ENCODE measurements at places on chromosomes 11 and 22. TPM values are rescaled to one million over a fixed set of nuclear protein-coding genes. Genes with fewer than 3 reads are reported as not detected.

- H3K4me1 ChIP-seq: peaks cover 16% of the 10 kb centered on the region
- peaks cover 8% of the 10 kb centered on the region for H3K36me3 ChIP-seq
- H3K4me3 ChIP-seq: no peak overlapping the region
Observed at GRCh38 chr11:44416776-44417175, 106.8 kb upstream of the ALX4 start.

- H3K36me3 ChIP-seq: no peaks in the 10 kb centered on the region
- H3K4me3 ChIP-seq: no peak overlapping the region
- no peaks in the 10 kb centered on the region for H3K4me1 ChIP-seq
- no peak overlapping the region for H3K27ac ChIP-seq
- peaks cover 1% of the 10 kb centered on the region for H3K27me3 ChIP-seq
Observed at GRCh38 chr11:13761250-13761649, 92.8 kb downstream of the FAR1 start.

DNA sequence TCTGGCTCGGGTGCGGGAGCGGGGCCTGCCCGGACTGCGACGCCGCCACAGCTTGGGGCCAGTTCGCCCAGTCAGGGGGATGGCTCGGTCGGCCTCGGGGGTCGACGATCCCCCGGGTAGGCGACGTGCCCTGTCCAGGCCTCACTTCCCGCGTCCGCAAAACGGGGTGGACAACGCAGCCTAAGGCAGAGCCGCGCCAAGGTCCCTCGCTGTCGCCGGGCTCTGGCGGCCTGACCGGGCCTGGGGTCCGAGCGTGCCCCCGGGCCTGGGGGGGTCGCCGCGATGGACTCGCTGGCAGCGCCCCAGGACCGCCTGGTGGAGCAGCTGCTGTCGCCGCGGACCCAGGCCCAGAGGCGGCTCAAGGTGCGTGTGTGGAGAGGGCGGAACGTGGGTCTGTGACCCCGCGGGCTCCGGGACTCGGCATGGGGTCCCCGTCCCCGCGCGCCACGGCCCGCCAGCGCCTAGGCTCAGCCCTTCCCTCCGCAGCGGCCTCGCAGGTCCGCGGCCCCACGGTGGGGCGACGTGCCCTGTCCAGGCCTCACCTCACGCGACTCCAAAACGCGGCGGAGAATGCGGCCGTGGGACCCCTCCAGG lies 4.2 kb downstream of the SEPTIN5 start:
- H3K27me3 ChIP-seq: peaks cover 34% of the 10 kb centered on the region
- H3K4me1 ChIP-seq: peaks cover 6% of the 10 kb centered on the region
- no peak overlapping the region for H3K27ac ChIP-seq
- no peak for DNase-seq
- peaks cover 8% of the 10 kb centered on the region for H3K36me3 ChIP-seq
- no peak overlapping the region for H3K4me3 ChIP-seq

- no peak overlapping the region for H3K27ac ChIP-seq
- no peak for DNase-seq
Observed at GRCh38 chr11:96456111-96456510, 66.3 kb downstream of the JRKL start.

DNA sequence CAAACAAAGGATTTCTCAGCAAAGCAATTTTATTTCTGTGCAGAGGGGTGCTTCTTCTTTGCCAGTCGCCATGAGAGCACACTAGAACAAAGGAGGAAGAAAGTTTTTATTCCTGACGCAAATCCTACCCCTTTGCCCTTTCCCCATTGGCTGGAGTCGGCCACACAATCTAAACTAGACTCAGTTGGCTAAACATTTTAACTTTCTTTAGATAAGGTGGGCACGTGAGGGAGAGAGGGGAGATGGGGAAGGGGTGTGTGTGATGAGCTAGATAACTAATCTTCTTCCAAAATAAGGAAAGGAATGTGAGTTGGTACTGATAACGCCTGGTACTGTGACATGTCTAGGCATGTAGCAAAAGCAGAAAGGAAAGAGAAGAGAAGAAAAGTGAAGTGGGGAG lies 626 bp downstream of the TRIM22 start:
- no peak overlapping the region for H3K27ac ChIP-seq
- H3K36me3 ChIP-seq: no peaks in the 10 kb centered on the region
- H3K27me3 ChIP-seq: no peaks in the 10 kb centered on the region
- DNase-seq: no peak

DNA sequence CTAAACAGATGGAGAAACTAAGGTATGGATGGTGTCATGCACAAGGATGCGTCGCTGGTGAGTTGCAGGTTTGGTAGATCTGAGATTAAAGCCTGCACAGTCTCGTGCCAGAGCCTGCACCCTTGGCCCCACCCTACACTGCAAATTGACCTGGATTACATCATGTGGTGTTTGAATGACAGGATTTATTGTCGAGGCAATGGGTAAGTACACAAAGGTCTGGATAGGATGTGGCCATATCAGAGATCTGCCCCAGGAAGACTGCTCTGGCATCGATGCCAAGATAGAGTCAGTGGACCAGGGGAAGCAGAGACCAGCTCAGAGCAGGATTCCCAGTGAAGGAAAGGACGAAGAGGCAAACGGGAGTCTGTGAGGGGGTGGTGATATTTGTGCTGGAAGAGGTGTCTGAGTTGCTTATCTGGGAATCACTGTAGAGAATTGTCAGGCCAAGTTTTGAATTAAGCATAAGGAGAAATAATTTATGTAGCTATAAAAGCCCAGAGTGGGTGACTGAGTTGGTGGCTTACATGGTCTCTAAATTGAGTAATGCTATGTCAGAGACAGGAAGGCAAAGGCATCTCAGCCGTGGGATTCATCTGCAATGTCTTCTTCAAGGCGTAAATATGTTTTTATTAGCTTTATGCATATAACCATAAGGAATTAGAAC lies 499.6 kb upstream of the B3GAT1 start:
- peaks cover 5% of the 10 kb centered on the region for H3K27me3 ChIP-seq
- peaks cover 5% of the 10 kb centered on the region for H3K4me1 ChIP-seq
- no peaks in the 10 kb centered on the region for H3K36me3 ChIP-seq
- no peak for DNase-seq
- no peak overlapping the region for H3K27ac ChIP-seq

DNA sequence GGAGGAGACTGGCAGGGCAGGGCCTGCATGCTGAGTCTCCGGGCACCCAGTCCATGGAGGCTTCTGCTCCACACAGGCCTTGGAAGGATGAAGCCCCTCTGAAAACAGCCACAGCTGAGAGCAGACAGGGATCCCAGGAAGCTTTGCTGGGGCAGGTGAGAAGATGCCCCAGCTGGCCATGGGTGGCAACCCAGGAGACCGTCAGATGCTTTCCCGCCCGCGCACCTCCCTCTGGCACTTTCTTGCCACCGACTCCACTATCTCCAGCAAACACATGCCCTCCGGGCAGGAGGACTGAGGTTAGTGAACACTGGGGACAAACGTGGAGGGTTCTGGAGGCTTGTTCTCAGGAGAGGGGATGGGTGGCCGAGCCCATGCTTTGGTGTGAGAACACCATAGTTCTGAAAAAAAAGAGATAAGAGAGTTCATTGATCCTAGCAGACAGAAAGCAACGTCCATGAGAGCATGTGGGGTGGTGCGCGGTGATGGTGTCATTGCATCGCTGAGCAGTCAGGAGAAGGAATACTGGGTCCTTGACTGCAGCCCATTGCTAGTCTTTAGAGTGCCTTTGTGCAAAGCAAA lies 2.3 kb downstream of the C1QTNF6 start:
- peaks cover 3% of the 10 kb centered on the region for H3K27me3 ChIP-seq
- H3K27ac ChIP-seq: no peak overlapping the region
- peak; percentile 8 for DNase-seq
- H3K36me3 ChIP-seq: no peaks in the 10 kb centered on the region
- peaks cover 2% of the 10 kb centered on the region for H3K4me1 ChIP-seq
- H3K4me3 ChIP-seq: no peak overlapping the region

- H3K4me1 ChIP-seq: no peaks in the 10 kb centered on the region
- H3K4me3 ChIP-seq: no peak overlapping the region
- H3K27me3 ChIP-seq: peaks cover 3% of the 10 kb centered on the region
- no peak overlapping the region for H3K27ac ChIP-seq
Observed at GRCh38 chr22:35226958-35227647, 30.2 kb upstream of the HMGXB4 start.

TMPRSS4 gene
- not detected for total RNA-seq

CDCA5 gene
- total RNA-seq: 7.7 TPM

OR52I2 gene
- 0.49 TPM for total RNA-seq

HEPHL1 gene
- total RNA-seq: not detected

DNA sequence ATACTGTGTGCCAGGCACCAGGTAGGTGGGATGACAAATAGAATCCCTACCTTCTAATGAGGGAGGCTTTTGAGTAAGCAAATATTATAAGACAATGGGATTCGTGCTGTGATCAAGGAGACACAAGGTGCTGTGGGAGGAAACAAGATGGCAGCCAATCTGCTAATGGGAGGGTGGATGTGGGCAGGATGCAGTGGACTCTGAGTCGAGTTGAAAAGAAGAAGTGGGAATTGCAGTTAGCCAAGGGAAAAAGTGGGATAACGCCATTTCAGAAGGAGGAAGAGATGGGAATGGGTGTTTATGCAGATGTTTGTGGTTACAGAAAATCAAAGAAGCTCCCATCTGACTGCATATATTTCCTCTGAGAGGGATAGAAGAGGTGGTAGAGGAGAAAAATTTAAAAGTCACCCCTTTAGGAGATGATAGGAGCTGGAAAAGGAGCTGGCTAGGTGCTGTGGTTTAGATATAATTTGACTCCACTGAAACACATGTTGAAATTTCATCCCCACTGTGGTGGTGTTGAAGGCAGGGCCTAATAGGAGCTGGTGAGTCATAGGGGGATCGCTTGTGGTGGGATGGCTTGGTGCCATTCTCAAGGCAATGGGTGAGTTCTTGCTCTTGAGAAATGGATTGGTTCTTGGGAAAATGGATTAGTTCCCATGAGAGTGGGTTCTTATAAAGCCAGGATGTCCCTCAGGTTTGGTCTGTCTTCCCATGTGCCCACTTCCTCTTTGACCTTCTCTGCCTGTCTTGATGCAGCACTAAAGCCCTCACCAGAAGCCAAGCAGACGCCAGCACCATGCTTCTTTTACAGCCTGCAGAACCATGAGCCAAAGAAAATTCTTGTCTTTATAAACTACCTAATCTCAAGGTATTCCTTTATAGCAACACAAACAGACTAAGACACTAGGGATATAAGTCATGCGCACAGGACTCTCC lies 30.0 kb upstream of the POU2AF1 start:
- H3K36me3 ChIP-seq: no peaks in the 10 kb centered on the region
- H3K4me3 ChIP-seq: no peak overlapping the region
- H3K4me1 ChIP-seq: no peaks in the 10 kb centered on the region
- no peak overlapping the region for H3K27ac ChIP-seq
- DNase-seq: no peak

- no peak overlapping the region for H3K4me3 ChIP-seq
- H3K27me3 ChIP-seq: no peaks in the 10 kb centered on the region
- no peaks in the 10 kb centered on the region for H3K4me1 ChIP-seq
- H3K36me3 ChIP-seq: no peaks in the 10 kb centered on the region
- no peak overlapping the region for H3K27ac ChIP-seq
Observed at GRCh38 chr11:37804666-37805065, 1206.6 kb upstream of the RAG2 start.

GRCh38 chr22:39592081-39593065 lies 21.8 kb downstream of the CACNA1I start:
- no peaks in the 10 kb centered on the region for H3K36me3 ChIP-seq
- peaks cover 19% of the 10 kb centered on the region for H3K4me1 ChIP-seq
- H3K27ac ChIP-seq: peak overlapping the region; percentile 86

FXYD6 gene
- total RNA-seq: 57.1 TPM

DNA sequence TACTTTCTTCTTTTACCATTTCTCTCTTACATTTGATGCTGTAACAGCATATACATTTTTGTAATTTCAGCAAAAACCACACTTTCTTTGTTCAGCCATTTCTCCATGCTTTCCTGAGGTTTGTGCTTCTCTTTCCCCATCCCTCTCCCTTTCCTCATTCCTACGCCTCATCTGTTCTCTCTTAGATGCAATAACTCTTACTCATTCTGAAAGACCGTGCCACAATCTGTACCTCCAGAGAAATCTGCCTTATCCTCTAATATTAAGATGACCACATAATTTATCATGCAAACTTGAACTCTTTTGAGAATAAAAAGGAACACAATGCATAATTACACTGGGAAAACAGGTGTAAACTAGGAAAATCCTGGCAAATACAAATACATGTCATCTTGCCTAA lies 588.9 kb downstream of the JRKL start:
- H3K27ac ChIP-seq: no peak overlapping the region
- no peaks in the 10 kb centered on the region for H3K4me1 ChIP-seq
- H3K4me3 ChIP-seq: no peak overlapping the region
- H3K27me3 ChIP-seq: peaks cover 2% of the 10 kb centered on the region
- no peaks in the 10 kb centered on the region for H3K36me3 ChIP-seq

GRCh38 chr22:31125521-31126117 lies 2.9 kb downstream of the INPP5J start:
- no peak overlapping the region for H3K4me3 ChIP-seq
- DNase-seq: no peak
- peaks cover 5% of the 10 kb centered on the region for H3K4me1 ChIP-seq
- H3K36me3 ChIP-seq: no peaks in the 10 kb centered on the region

CCS gene
- 65.1 TPM for total RNA-seq

PHOX2A gene
- total RNA-seq: 12.0 TPM

- DNase-seq: no peak
- H3K27ac ChIP-seq: no peak overlapping the region
- H3K36me3 ChIP-seq: no peaks in the 10 kb centered on the region
Observed at GRCh38 chr11:532986-533585, 2.3 kb downstream of the HRAS start.

DNA sequence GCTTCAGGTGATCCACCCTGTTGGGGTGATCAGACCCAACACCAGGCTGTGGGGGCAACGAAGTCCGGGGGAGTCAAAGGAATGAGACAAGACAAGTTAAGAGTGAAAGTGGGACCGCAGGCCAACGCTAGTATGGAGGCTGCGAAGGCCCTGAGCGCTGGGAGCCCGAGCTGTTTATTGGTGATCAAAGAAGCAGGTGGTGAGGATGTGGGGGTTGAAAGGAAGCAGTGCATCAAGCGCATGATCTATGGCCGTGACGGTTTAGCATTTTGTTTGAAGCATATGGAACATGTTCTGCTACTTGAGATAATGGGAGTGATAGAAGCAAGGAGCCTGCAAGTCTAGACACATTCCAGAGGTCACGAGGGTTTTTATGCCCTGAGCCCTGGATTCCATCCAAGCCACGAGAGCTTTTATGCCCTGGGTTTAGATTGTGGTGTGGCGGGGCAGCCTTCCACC lies 49.5 kb downstream of the MCHR1 start:
- H3K4me1 ChIP-seq: peaks cover 25% of the 10 kb centered on the region
- H3K27me3 ChIP-seq: peaks cover 9% of the 10 kb centered on the region
- no peaks in the 10 kb centered on the region for H3K36me3 ChIP-seq
- DNase-seq: no peak
- H3K4me3 ChIP-seq: peak overlapping the region; percentile 30
- H3K27ac ChIP-seq: peak overlapping the region; percentile 10

FAM227A gene
- 6.3 TPM for total RNA-seq

EEF1G gene
- total RNA-seq: 928 TPM

GRCh38 chr11:32885556-32885955 lies 7.1 kb upstream of the QSER1 start:
- no peaks in the 10 kb centered on the region for H3K27me3 ChIP-seq
- no peaks in the 10 kb centered on the region for H3K4me1 ChIP-seq

DNA sequence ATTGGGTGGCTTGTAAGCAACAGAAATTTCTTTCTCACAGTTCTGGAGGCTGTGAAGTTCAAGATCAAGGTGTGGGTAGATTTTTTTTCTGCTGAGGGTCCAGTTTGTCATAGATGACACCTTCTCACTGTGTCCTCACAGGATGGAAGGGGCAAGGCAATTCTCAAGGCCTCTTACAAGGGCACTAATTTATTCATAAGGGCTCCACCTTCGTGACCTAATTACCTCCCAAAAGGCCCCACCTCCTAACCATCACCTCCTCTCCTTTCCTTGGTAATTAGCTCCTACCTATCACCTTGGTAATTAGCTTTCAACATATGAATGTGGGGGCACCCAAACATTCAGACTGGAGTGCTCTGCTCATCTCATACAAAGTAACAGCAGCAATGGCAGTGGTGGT lies 92.3 kb upstream of the CD44 start:
- H3K27me3 ChIP-seq: peaks cover 4% of the 10 kb centered on the region
- DNase-seq: no peak
- H3K27ac ChIP-seq: no peak overlapping the region
- H3K4me1 ChIP-seq: peaks cover 6% of the 10 kb centered on the region
- H3K36me3 ChIP-seq: peaks cover 13% of the 10 kb centered on the region

NAV2 gene
- total RNA-seq: 117 TPM
